Upper lobe of left lung (tissue), 6 donors: ENCODE measurements at places on chromosomes 11 and 22. TPM values are rescaled to one million over a fixed set of nuclear protein-coding genes. Genes with fewer than 3 reads are reported as not detected.

The CACNA1I gene
- total RNA-seq, result 0.20 TPM

The E2F8 gene
- total RNA-seq, result 0.40 TPM

The HOATZ gene
- total RNA-seq, result 0.37 TPM

The RAB3IL1 gene
- total RNA-seq, result 5.3 TPM

The EHBP1L1 gene
- total RNA-seq, result 97.2 TPM

The TMEM135 gene
- 33.5 TPM for total RNA-seq

The RFPL3 gene
- total RNA-seq, result not detected

The PRPF19 gene
- 57.6 TPM for total RNA-seq

The AMOTL1 gene
- 42.4 TPM for total RNA-seq

The CRYBB2 gene
- total RNA-seq, result not detected

The FLRT1 gene
- total RNA-seq, result not detected

The WBP2NL gene
- 3.1 TPM for total RNA-seq

The KLHL35 gene
- total RNA-seq, result 7.3 TPM

The EXPH5 gene
- total RNA-seq, result 32.0 TPM

The IL17REL gene
- not detected for total RNA-seq

The PLEKHB1 gene
- total RNA-seq, result 25.6 TPM

The ANKK1 gene
- 1.8 TPM for total RNA-seq

The GAL3ST3 gene
- total RNA-seq, result not detected

The RGL4 gene
- total RNA-seq, result 0.67 TPM

The SH3BP1 gene
- total RNA-seq, result 58.7 TPM

The PAAF1 gene
- total RNA-seq, result 11.9 TPM

The SBF1 gene
- total RNA-seq, result 83.2 TPM

The FOSL1 gene
- total RNA-seq, result 2.9 TPM

The NAV2 gene
- 58.7 TPM for total RNA-seq

The SLC25A45 gene
- total RNA-seq, result 5.5 TPM
